ENCODE measurements at places on chromosomes 13 and 19.

DNA sequence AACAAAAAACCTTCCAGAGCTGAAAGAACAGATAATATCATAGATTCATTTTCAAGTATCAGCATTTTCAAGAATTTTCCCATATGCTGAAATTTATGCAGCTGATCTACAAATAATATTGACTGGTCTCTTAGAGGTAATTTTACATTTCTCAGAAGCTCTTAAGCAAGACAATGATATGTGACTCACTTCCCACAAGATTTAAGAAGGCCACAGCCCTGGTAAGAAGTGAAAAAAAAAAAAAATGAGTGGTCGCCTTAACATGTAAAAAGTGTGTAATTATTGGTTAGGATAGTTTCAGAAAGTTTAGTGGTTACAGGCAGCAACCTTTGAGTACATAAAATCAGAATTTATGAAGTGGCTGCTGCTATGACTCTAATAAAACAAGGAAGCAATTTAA lies 54.5 kb downstream of the NUFIP1 start:
- no peak for DNase-seq

DNA sequence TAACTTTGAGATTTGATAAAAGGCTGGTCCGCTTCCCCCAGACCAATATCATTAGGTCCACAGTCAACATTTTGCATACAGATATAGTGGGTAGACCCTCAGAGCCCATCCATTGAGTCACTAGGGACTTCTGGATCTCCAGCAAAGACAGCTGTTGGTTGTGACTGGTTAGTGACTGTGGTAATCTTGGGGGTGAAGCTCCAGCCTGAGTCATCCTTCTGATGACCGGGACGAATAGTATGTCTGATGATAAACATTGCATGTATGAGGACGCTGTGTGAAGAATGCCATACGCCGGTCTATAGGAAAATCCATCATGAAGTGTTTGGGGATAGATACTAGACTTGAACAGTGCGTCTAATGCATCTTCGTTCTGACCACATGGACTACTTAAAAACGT lies 307.0 kb downstream of the UQCRFS1 start:
- DNase-seq: no peak

GRCh38 chr19:18313398-18313797 lies 9.5 kb downstream of the LSM4 start:
- no peak for DNase-seq

- no peak for DNase-seq
Observed at GRCh38 chr19:16599655-16600346, 27.6 kb upstream of the SLC35E1 start.

GRCh38 chr13:43203781-43204180 lies 180.4 kb downstream of the DNAJC15 start:
- DNase-seq: no peak

DNA sequence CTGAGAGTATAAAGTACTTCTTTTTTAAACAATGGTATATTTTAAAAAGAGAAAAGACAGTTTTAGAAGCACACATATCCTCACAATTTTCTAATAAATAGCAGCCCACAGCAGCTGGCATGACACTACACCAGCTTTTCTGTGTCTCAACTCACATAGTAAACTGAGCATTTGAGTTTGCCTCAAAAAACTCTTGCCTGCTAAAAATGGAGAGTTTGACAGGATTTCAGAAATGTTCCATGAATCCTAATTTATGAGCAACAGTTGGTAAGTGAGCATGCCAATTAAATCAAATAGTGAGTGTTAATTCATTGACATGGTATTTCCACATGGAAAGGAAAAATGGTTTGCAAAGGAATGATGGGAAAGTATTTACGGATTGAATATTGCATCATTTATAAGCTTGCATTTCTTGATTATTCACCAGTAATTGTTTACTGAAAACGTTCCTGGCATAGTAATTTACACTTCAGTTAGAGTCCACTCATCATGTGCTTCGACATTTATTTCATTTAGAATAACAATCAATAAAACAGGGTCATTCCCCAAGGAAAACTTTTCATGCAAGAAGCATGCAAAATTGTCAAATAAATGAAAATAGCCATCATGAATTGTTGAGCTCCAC lies 323.0 kb downstream of the EFNB2 start:
- no peak for DNase-seq

DNA sequence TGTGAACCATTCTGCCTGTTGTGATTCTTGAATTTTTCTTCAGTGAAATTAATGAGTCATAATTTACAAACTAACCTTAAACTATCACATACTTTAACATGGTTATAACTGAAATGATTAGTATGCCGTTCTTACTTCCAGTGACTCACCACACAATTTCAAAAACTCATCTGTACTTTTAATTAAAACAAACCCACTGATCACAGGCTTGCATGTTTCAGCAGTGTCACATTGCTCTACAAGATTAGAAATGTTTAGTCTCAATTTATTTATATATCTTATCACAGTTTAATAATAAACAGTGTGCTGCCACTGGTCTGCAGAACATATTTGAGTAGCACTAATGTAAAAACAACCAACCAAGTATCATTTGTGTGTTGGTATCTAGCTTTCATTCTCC lies 2227.9 kb upstream of the PCDH20 start:
- DNase-seq: no peak

DNA sequence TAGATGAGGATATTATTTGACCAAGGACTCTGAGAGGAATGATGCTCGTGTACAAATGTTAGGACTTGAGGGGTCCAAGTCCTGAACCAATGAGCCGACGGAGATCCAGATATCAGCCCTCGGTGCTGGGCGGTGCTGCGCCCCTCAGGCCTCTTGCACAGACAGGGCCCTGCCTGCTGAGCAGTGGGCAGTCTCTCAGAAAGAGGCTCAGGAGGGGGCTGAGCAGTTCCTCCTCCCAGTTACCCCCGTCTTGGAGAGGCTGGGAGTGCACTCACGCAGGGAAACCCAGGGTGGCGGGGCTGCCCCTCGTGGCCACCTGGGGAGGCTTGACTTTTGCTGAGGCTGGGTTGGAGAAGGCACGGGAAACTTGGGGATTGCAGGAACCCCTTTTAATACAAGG lies 18.4 kb downstream of the TEX29 start:
- no peak for DNase-seq

GRCh38 chr19:4711211-4711610 lies 12.4 kb downstream of the DPP9 start:
- no peak for DNase-seq

DNA sequence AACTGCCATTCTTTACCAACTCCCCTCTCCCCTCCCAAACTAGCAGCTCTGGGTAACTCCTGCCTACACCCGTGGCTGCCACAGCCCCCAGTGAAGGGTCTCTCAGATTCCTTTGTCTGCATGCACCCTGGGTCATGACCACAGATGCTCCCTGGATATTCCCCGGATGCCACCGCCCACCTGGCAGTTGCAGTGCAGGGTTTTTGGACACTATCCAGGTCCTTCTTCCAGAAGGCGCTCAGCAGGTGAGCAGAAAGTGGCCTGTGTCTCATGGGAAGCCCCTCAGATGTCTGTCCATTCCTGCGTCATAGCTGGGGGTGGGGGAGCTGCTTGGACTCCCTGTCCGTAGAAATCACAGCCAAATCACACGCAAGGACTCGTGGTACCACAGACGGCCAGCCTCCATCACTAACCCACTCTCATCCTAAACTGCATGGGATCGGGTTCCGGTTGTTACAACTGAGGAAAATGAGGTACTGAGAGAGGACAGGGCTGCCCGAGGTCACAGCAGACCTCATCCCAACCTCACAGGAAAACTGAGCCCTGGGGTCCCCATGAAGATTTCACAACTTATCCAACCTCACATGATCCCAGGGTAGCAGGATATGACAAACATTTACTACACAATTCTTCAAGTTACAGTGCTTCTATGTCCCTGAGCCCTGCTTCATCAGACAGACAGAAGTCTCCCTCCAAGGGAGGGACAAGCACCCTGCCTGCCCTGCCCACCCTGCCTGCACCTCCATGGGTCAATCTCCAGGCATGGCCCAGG lies 38.6 kb downstream of the ELL start:
- no peak for DNase-seq

GRCh38 chr13:20001366-20002190 lies 43.1 kb downstream of the ZMYM2 start:
- DNase-seq: no peak

DNA sequence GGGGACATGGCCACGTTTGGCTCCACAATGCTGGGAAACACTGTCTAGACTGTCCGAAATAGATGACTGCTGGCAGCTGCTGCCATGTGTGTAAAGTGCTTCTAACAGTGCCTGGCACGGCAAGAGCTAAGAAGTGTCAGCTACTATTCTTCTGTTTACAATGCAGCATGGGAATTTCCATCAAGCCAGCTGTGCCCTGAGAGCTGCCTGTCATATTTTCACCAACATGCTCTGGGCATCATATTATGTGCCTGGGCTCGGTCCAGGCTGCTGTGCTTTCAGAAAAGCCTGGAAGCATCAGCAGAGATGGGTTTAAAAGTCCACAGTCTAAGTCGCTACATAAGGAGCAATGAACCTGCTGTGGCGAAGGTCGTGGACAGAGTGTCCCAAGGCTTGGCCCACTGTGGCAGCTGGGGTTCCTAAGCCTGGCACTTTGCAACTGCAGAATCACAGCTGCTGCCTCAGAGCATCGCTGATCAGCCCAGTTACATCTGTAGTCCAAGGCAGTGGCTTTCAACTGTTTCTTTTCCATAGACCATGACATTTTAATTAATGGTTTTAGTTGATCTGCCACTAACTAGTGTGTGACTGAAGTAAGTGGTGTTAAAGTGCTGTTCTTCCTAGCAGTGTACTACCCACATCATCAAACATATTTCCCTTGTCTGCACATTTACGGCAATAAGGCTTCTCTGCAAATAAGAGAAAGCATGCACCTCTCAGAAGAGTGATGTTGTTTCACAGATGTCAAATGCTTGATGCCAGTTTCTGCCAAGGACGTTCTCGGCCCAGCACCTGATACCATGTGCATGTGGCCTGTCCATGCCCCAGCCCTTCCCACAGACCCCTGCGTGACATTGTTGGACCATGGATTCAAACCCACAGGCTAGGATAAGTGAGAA lies 95.7 kb upstream of the C1QTNF9B start:
- no peak for DNase-seq

- DNase-seq: no peak
Observed at GRCh38 chr13:38980750-38981078, 9.9 kb downstream of the STOML3 start.

GRCh38 chr13:98019186-98019585 lies 65.7 kb downstream of the IPO5 start:
- DNase-seq: no peak

DNA sequence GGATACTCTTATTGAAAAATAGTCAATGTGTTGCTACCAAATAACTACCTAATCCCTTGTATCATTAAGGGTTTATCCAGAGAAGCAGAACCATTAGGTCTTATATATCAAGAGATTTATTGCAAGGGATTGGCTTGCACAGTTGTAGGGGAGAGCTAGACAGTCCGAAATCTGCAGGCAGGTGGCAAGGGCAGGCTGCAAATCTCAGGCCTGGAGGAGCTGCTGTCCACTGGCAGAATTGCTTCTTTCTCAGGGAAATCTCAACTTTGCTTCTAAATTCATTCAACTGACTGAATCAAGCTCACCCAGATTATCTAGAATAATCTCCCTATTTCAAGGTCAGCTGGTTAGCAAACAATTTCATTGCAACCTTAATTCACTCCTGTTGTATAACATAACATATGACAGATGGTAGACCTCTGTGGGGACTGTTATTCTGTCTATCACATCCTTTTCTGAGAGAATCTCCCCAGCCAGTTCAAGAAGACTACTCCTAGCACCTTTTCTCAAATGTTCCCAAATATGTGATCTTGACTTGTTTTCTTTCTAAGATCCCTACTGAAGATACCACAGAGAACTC lies 194.2 kb downstream of the NHLRC3 start:
- DNase-seq: no peak

GRCh38 chr13:108932196-108932595 lies 302.8 kb downstream of the MYO16 start:
- DNase-seq: no peak

- no peak for DNase-seq
Observed at GRCh38 chr19:50290775-50291174, 38.4 kb downstream of the KCNC3 start.

DNA sequence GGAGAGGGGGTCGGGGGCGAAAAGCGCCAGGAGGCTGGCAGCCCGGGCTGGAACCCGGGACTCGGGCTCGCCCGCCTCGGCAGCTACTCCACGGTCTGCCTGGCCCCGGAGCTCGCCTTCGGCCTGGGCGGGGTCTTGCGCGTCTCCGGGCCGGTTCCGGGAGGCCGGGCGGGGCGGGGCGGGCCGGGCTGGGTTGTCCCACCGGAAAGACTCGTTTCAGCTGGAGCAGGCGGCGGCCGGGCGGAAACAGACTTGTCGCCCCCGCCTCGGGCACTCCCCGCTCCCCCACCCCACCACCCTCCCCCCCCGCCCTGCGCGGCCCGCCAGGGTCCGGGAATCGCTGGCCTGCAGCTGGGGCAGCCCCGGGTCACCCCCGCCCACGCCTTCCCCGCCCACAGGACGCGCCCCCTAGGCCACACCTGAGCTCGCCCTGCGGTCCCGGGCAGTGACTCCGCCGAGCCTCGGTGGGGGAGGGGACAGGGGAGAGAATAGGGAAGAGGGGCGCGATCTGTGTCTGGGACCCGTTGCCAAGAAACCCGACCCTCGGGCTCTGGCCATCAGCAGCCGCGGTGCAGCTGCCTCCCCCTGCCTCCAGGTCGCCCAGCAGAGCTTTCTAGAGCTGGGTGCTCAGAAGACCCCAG lies 109.4 kb downstream of the KCTD15 start:
- DNase-seq: peak; percentile 37

GRCh38 chr13:93851236-93851635 lies 624.6 kb downstream of the GPC6 start:
- no peak for DNase-seq

- no peak for DNase-seq
Observed at GRCh38 chr19:45448887-45449299, 18.9 kb upstream of the FOSB start.

GRCh38 chr13:90857921-90858320 lies 489.6 kb upstream of the MIR17HG start:
- DNase-seq: no peak

GRCh38 chr19:28358633-28359032 lies 854.3 kb downstream of the UQCRFS1 start:
- DNase-seq: no peak

- no peak for DNase-seq
Observed at GRCh38 chr19:45899253-45899652, 3.2 kb downstream of the MYPOP start.

GRCh38 chr13:46667687-46668281 lies 114.8 kb downstream of the LRCH1 start:
- DNase-seq: no peak

DNA sequence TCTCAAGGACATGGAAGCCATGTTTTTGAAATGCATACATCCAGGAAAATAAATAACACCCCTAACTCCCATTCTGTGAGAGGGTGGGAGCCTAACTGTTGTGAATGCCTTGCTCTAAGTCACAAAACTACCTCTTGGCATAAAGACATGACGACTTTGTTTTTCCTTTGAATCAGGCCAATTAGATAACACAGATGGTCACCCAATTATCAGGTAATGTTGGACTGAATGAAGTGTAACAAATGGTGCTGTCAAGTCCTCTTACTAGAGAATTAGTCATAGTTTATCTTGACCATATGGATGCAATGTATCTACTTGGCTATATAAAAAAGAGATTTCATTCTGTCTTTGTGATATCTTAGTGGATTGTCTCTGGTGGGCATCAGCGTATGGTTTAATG lies 553.6 kb upstream of the ATXN8OS start:
- DNase-seq: no peak
